ENCODE measurements at places on chromosomes 16 and 17. TPM values are rescaled to one million over a fixed set of nuclear protein-coding genes. Genes with fewer than 3 reads are reported as not detected.

DNA sequence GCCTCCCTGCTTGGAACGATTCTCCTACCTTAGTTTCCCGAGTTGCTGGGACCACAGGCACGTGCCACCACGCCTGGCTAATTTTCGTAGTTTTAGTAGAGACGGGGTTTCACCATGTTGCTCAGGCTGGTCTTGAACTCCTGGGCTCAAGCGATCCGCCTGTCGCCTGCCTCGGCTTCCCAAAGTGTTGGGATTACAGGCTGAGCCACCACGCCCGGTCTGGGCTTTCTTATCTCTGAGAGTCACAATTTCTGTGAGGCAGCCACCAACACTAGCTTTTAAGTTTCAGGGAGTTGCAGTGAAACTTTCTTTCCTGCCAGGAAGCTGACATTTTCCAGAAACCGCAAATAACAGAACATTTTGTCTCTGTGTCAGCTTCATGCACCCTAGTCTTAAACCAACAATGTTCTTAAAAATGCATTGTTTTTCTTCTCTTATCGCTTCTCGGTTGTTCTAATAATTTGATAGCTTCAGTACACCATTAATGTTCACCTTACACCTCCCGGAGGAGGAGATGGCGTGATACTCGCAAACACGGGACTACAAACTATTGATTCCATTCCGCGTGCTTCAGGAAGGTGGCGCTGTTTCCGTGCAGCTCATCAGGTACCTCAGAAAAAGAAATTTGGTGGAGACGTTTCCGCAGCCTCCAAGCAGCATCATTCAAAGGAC, 7.4 kb upstream of the DHRS7B start:
- peak; percentile 86 for DNase-seq

GRCh38 chr17:76683921-76684745, 26.6 kb downstream of the MXRA7 start:
- DNase-seq, result no peak

GRCh38 chr16:70349783-70350182, 3.1 kb downstream of the DDX19A start:
- DNase-seq, result no peak

- DNase-seq, result peak; percentile 93
Measured at GRCh38 chr17:4945176-4945943, 3.0 kb downstream of the PFN1 start.

GRCh38 chr16:66859397-66860068, 15.3 kb downstream of the CA7 start:
- DNase-seq, result no peak

DNA sequence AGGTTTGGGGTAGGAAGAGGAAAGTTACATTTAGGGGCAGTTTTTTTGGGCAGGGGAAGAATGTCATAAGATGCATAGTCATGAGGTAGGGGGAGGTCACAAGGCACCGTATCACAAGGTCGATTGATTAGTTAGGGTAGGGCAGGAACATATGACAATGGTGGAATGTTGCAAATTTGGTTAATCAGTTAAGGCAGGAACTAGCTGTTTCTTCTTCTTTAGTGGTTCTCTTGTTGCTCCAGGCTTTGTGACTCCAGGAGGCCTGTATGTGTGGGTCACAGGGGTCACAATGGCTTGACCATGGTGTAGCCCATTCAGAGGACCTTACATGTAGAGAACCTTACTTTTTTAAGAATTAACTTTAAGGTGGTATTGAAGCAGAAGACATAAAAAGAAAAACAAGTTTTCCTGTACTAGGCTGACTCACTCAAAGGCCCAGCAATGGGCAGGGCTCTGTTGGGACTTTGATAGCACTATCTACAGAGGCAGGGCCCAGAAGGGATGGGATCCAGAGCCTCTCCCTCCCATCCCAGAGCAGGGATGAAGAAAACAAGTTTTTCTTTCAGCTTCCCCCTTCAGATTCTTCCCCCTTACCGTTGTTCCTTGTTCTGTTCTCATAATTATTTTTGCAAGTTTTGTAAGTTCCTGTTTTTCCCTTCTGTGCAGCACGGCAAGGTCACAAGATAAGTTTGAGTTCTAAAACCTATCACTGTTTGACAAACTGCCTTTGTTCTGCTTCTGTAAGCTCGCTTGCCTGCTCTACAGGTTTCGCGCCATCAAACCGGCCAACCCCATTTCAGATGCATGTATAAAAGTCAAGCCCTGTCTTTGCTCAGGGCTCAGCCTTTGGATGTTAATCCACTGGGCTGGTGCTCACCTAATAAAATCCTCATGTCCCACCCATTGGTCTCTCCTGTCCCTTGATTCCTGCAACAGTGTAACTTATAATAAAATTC, 45.8 kb upstream of the ATF7IP2 start:
- DNase-seq, result no peak

DNA sequence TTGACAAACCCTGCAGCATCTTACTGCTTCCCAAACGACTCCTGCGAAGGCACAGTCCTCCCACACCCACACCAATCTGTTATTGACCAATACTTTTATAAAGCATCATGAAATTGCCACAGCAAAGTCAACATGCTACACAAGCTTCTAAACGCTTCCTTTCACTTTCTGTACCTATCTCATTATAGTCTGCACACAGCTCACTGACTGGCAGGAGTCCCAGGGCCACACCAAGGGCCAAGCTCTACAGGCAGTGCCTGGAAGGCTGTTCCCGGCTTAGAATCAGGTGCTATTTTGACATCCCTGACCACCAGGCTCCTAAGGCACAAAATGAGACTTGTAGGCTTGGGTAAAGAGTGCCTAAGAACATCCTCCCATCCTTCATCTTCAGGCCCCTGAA, 39.5 kb downstream of the USP7 start:
- DNase-seq, result no peak

GRCh38 chr16:55257966-55258613, 65.9 kb upstream of the IRX6 start:
- DNase-seq, result no peak

DNA sequence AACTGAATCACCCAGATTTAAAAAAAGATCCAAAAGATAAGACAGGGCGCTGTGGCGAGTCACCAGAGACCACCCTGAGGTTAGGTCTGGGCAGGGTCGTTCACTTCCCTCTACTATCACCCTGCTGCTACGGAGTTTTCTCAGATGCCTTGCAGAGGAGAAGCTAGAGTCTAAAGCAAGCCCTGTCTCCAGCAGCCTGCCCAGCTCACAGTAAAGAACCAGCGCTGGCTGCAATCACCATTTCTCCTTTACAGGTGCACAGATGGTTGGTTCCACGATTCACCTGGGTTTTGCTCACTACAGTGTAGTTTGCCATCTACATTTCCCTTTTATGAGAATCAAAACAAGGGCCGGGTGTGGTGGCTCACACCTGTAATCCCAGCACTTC, 71.3 kb downstream of the SRCIN1 start:
- no peak for DNase-seq

- no peak for DNase-seq
Measured at GRCh38 chr17:73833775-73834488, 189.7 kb upstream of the SDK2 start.

DNA sequence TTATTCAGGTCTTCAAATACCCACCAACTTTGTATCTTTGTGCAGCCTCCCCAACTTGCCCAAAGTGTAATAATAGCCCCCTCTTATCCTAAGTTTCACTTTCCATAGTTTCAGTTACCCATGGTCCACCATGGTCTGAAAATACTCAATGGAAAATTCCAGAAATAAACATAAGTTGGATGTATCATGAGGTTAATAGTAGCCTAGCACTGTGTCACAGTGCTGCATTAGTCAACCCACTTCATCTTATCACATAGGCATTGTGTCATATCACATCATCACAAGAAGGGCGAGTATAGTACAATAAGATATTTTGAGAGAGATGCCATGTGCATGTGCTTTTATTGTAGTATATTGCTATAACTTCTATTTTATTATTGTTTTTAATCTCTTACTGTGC, 21.9 kb downstream of the OMG start:
- DNase-seq, result no peak

- no peak for DNase-seq
Measured at GRCh38 chr16:30858829-30859423, 35.0 kb downstream of the BCL7C start.

- DNase-seq, result no peak
Measured at GRCh38 chr16:70432723-70433457, 6.0 kb downstream of the ST3GAL2 start.

- no peak for DNase-seq
Measured at GRCh38 chr17:61325382-61326073, 74.1 kb upstream of the TBX2 start.

DNA sequence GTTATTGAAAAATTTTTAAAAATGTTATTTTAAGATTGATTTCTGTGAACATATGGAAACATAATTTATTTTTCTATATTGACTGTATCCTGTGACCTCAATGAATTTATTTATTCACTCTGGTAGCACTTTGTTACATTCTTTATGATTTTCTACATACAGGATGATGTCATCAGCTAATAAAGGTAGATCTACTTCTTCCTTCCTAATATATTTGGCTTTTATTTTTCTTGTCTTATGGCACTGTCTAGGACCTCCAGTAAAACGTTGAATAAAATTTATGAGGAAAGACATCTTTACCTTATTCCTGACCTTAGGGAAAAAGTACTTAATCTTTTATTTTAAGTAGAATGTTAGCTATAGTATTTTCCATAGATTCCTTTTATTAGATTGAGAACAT, 78.8 kb upstream of the MAF start:
- DNase-seq, result no peak

DNA sequence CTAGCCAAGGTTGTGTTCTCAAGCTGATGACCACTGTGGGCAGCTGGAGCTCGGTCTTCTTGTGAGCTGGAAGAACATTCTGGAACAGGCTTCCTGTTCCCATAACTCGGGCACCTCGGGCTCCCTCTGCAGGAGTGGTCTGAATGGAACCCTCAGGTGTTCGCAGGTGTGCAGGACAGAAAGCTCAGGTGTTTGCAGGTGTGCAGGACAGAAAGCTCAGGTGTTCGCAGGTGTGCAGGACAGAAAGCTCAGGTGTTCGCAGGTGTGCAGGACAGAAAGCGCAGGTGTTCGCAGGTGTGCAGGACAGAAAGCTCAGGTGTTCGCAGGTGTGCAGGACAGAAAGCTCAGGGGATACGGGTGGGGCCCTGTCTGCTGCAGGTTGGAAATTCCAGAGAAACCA, 109.0 kb upstream of the CACNG5 start:
- DNase-seq, result peak; percentile 40

- DNase-seq, result no peak
Measured at GRCh38 chr16:74747-75334, 2.4 kb upstream of the RHBDF1 start.

The TK1 gene
- 6.9 TPM for total RNA-seq

The NUTF2 gene
- total RNA-seq, result 106 TPM

The ARL4D gene
- total RNA-seq, result 18.6 TPM

The MT1G gene
- 2.0 TPM for total RNA-seq

The KRT28 gene
- not detected for total RNA-seq

The AATK gene
- 6.1 TPM for total RNA-seq

The ADAM11 gene
- 3.1 TPM for total RNA-seq

The ZNF668 gene
- total RNA-seq, result 12.5 TPM

The GPRC5B gene
- total RNA-seq, result 20.6 TPM
